ENCODE measurements at places on chromosomes 4 and X.

GRCh38 chr4:16067515-16067914 is 16.3 kb downstream of the PROM1 start:
- no peak for DNase-seq

GRCh38 chr4:82223715-82224114 is 150.1 kb downstream of the HNRNPD start:
- no peak for DNase-seq

DNA sequence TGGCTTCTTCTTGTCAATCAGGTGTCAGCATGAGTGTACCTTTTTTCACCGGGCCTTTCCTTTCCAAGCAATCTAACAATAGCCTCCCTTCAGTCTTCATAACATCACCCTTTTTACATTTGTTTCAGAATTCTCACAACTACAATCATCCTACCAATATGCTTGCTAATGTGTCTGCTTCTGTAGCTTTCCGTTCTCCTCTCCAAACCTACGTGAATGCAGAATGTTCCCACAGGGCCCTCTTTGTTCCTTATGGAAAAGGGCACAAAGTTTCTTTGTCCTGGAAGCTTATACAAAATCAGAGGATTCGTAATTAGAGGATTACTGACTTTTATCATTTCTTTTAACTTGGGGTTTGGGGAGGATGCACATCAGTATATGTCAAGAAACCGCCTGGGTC is 461.8 kb downstream of the CENPC start:
- DNase-seq, result no peak

DNA sequence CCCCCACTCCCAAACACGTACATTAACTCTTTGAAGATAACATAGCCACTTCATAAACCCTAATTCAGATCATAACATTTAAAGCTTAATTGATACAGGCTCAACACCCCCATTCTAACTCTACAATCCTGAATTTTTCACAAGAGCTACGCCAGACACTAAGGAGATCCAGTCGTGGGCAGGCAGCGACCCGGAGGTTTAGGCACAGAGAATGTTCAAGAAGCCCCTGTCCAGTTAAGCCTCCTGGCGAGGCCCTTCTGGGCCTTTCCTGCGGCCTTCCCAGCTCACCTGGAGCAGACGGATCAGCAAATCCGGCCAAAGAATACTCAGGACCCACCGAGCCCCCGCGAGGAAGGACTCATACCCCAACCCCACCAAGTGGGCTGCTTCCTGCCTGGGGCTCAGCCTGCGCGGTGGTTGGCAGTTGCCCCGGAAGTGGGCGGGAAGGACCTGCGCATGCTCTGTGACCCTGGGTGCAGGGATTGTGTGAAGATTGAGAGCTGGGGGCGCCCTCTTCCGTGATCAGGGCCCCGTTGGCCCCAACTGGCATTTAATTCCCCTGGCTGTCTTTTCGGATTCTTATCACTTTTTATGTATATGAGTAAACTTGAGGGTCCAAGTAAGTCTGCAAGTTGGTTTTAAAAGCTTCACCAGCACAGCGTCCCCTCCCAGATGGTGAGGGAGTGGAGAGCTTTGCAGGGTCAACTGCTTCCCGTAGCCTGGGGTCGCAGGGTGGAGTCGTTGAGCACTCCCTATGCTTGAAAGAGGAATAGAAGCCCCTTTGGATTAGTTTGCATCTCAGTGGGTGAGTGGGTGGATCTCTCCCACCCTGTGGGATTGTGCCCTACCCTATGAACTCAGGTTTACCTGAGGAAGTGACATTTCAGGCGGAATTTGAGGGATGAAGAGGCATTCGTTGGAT is at the start of gene TRIM61:
TRIM61 (minus strand) TSS at position 415 of the 922 bp plus-strand sequence. CDS start 7,655 bp downstream, outside the sequence.
- no peak for DNase-seq

GRCh38 chrX:13703589-13703988 is 14.7 kb downstream of the RAB9A start:
- DNase-seq, result no peak

DNA sequence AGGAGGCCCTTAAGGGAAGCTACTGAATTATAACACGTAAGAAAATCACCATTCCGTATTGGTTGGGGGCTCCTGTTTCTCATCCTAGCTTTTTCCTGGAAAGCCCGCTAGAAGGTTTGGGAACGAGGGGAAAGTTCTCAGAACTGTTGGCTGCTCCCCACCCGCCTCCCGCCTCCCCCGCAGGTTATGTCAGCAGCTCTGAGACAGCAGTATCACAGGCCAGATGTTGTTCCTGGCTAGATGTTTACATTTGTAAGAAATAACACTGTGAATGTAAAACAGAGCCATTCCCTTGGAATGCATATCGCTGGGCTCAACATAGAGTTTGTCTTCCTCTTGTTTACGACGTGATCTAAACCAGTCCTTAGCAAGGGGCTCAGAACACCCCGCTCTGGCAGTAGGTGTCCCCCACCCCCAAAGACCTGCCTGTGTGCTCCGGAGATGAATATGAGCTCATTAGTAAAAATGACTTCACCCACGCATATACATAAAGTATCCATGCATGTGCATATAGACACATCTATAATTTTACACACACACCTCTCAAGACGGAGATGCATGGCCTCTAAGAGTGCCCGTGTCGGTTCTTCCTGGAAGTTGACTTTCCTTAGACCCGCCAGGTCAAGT is 6.9 kb upstream of the MSANTD1 start:
- DNase-seq, result no peak

- DNase-seq, result no peak
These were observed 94.2 kb downstream of the PPP3CA start for GRCh38 chr4:101253121-101253520.

DNA sequence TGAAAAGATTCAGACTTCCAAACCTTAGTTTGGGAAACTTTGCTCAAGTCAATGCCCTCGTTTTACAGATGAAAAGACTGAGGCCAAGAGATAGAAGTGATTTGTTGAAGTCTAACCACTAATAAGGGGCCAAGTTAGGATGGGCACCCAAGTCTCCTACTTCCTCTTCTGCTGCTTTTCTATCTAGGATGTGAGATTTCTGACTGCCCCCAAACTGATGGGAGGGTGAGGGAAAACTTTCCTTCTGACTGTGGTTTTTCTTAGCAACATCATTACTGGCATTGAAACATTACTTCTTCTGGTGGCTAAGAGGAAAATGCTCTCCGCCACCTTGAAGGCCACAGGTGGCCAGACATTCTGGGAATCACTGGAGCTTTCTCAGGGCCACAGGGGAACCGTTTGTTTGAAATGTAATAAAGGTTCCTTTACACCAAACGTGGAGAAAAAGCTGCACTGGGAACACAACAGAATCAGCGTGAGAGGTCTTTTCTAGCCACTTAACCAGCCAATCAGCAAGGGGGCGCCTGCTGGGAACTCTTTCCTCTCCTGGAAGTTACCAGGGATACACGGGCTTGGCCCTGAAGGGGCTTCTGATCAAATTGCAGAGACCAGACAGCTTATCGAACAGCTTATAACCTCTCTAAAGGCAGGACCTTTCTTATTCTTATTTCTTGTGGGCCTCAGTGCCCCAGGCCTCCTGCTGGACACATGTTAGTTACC is 115.9 kb upstream of the TEX13D start:
- DNase-seq, result no peak

GRCh38 chr4:85986266-85986665 is 373.6 kb downstream of the MAPK10 start:
- DNase-seq, result no peak

- no peak for DNase-seq
These were observed 410.6 kb downstream of the HNRNPD start for GRCh38 chr4:81963015-81963762.

DNA sequence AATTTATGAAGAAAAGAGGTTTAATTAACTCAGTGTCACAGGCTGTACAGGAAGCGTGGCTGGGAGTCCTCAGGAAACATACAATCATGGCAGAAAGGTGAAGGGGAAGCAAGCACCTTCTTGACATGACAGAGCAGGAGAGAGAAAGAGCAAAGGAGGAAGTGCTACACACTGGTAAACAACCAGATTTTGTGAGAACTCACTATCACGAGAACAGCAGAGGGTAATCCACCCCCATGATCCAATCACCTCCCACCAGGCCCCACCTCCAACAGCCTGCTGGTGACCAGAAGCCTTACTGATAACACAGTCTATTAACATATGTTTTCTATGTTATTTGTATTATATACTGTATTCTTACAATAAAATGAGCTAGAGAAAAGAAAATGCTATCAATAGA is 254.8 kb downstream of the PCDH10 start:
- no peak for DNase-seq
